ENCODE measurements at places on chromosomes 3 and 15. TPM values are rescaled to one million over a fixed set of nuclear protein-coding genes. Genes with fewer than 3 reads are reported as not detected.

GRCh38 chr15:49964061-49964460 is 155.0 kb downstream of the ATP8B4 start:
- DNase-seq, result no peak
- H3K4me3 ChIP-seq, result no peak overlapping the region
- no peaks in the 10 kb centered on the region for H3K36me3 ChIP-seq
- H3K4me1 ChIP-seq, result peaks cover 8% of the 10 kb centered on the region

- H3K4me1 ChIP-seq, result peaks cover 33% of the 10 kb centered on the region
- peak overlapping the region; percentile 74 for H3K27ac ChIP-seq
- H3K27me3 ChIP-seq, result no peaks in the 10 kb centered on the region
- DNase-seq, result no peak
- H3K4me3 ChIP-seq, result no peak overlapping the region
Measured at GRCh38 chr15:92846741-92847140, 53.4 kb upstream of the CHD2 start.

DNA sequence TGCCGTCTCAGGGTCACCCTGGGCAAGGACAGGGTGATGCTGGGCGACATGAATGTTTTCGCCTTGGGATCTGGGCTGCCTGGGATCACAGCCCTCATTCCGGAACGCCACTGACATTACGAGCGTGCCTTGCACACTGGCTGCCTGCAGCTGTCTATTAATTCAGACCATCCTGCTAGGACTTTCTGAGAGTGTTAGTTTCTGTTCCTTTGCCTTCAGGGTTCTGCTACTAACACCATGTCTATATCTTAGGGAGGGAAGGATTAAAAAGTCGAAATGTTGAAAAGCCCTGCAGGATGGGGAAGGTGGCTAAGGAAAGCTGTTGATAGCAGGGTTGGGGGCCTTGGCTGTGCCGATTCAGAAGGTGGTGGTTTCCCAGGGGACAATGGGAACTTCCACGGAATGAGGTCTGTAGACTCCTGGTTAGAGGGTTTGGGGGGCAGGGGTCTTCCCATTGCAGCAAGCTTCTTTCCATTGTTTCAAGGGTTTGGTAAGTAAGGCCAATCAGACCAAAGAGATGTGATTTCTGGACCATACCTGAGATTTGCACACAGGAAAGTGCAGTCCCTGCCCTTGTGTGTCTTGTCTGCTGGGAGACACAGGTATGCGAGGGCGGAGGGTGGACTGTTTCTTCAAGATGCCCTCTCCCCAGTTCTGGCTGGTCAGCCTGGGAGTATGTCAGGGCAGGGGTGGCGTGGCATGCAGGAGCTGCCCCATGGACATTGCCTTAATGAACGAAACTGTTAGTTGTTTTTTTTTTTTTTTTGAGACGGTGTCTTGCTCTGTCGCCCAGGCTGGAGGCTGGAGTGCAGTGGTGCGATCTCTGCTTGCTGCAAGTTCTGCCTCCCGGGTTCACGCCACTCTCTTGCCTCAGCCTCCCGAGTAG is 50.9 kb downstream of the RGMA start:
- H3K4me3 ChIP-seq, result no peak overlapping the region
- H3K36me3 ChIP-seq, result peaks cover 18% of the 10 kb centered on the region
- DNase-seq, result no peak
- H3K27me3 ChIP-seq, result peaks cover 11% of the 10 kb centered on the region
- H3K27ac ChIP-seq, result peak overlapping the region; percentile 16

LSAMP gene
- 64.9 TPM for total RNA-seq

GRCh38 chr15:100718075-100718980 is 115.9 kb downstream of the ASB7 start:
- H3K4me3 ChIP-seq, result no peak overlapping the region
- H3K27me3 ChIP-seq, result peaks cover 24% of the 10 kb centered on the region
- H3K27ac ChIP-seq, result peak overlapping the region; percentile 57

FETUB gene
- not detected for total RNA-seq
